ENCODE measurements at places on chromosomes 6 and 20.

DNA sequence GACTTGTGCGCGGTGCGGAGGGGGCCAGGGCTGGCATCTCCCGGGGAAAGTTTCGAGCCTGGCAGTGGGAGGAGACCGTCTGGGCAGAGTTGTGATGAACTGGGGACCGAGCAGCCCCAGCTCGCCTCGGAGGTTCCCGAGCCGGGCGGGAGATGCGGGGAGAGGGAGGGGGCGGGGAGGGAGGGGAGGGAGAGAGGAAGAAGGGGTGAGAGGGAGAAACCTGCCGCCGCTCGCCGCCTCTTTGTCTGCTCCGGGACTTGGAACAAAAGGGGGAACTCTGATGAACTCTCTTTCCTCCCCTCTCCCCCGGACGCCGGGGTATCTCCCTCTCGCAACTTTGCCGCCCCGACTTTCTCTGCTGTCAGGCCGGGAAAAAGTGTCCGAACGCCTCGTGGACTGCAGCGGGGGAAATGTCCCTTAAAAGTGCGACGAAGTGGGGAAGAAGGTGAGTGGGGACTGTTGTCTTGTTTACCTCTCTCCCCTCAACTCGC lies 72.7 kb downstream of the SOX4 start:
- no peak for DNase-seq

GRCh38 chr6:128230267-128230989 lies 290.0 kb downstream of the PTPRK start:
- no peak for DNase-seq

DNA sequence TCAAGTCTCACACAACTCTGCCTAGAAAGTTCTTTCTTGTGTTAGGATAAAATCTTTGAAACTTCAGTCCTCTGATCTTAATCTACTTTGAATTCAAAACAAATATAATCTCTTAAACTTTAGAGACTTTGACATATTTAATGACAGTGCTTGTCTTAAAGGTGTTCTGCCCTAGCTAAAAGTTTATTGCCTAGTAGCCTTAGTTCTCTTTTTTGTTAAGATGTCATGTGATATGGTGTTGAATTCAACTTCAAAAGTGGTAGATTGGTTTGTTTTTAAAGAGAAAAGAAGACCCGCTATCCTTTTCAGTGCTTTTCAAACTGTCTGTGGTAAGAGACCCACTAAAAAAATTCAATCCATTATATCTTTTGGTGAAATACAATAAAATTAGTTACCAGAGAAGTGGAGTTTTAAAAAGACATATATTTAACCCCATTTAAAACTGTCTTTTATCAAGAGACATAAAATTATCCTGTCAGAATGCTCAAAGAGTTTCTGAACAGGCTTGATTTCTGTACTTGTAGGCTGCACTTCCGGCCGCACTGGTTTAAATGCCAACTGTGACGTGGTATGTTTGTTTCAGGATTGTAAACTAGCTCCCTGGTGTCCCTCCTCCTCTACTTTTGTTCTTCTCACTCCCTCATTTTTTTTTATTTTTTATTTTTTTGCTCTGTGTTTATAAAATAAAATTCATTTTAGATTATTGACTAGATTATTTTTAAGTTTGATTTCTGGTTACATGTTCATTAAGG lies 76.5 kb downstream of the QKI start:
- DNase-seq, result peak; percentile 0

GRCh38 chr20:6673071-6673470 lies 94.4 kb upstream of the BMP2 start:
- DNase-seq, result no peak

All from SHP77 (cell line).